NCI-H1694 treated with DMSO at 0.1 percent for 48 hours (cell line): ENCODE measurements at places on chromosomes 3 and 15.

GRCh38 chr3:51384055-51384725 is 901 bp upstream of the MANF start:
- no peak for DNase-seq

DNA sequence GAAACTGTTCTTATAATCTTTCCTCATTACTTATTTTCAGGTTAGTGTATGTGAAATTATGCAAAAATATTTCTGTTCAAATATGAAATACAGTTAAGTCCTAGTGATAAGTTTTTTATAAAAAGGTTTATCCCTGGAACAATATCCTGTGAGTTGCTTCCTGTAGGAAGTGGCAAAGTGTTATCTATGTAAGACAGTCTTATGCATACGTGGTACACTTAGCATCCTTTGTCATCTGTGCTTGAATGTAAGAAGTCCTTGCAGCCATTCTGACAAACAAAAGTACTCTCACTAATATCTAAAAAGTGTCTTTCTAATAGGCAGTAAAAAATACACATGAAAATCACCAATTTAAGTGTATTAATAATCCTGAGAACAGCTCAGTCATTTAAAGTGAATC is 372.5 kb upstream of the BCHE start:
- DNase-seq = no peak

DNA sequence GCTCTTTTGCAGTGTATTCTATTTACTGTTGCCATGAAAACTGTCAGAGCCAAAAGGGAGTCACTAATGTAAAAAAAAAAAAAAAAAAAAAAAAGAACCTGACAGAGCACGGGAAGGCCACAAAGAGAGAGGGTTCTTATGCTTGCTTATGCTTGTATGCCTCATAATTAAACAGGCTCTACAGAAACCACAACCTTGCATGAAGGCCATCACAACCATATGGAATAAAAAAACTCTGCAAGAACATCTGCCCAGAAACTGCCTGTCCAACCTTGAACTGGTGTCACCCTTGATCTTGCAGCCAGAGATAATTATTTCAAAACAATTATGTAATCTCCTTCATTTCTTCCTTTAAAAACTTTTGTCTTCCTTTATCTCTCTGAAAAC is 50.1 kb downstream of the CFAP20DC start:
- DNase-seq = peak; percentile 31

DNA sequence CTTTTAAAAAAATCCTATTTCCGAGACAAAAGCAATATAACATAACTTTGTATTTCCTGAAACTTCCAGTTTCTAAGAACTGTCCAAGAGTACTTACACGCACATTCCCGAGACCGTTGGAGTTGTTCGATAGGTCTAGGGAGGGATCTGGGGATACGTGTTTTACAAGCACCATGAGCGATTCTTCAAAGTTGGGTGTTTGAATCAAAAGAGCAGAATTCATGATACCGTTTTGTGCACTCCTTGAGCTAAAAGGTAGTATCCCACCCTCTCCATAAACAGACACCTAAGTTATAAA is 700 bp upstream of the EDEM1 start:
- no peak for DNase-seq

DNA sequence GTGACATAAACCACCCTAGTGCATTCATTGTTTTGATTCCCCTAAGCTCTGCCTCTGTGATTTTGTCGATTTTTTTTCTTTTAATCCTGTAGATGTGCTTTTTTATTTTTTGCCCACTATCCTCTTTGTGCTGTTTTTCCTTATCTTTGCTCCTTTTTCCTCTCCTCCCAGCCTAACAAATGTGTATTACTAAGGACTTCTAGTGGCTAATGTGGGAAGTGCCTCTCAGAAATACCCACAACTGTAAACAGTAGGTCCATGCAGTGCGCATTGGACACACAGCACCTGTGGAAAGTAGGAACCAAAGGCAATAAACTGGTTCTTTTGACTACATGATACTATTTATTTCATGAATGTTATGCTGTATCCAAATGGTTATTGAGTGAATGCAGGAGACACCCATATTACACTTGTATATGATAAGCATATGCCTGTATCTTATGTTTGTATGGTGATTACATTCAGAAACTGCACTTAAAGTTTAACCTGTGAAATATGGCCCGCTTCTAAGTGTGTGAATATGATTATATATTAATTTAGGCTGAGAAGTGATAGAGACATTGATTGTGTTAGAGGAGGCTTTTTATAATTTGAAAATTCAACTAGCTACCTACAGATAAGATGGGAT is 147.8 kb downstream of the PLCL2 start:
- peak; percentile 34 for DNase-seq

DNA sequence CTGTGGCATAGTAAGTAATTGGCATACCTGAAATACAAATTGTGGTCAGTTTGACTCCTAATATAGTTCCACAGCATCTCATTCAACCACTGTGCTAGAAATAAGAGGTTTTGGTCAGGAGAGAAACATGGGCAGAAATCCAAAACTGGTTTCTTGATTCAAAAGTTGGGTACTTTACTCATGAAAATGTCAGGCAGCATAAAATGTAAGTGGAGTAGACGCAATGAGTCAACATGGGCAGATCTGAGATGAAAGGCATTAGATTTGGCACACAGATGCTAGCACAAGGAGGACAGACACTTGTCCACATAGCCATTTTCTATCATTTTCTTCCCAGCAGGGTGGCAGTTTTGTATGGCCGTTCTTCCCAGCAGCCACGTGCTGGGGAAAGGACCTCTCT is 255.8 kb upstream of the CDIN1 start:
- DNase-seq = no peak

- DNase-seq = no peak
Measured at GRCh38 chr3:65314916-65315315, 627.1 kb upstream of the ADAMTS9 start.

DNA sequence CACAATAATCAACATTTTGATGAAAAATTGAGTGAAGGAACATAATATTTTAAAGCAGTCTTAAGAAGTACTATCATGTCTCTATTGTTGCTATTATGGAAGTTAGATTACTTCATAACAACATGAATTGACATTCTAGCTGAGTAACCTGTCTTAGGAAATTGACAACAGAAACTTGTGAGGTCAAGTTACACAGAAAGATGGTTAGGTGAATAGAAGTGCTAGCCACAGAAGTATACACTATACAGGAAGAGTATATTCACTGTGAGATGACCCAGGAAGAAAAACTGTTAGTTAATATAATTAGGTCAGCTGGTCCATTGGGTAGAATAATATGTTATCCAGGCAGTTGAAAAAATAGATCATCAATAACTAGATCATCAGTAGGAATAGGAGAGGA is 31.2 kb downstream of the MLF1 start:
- DNase-seq = no peak

DNA sequence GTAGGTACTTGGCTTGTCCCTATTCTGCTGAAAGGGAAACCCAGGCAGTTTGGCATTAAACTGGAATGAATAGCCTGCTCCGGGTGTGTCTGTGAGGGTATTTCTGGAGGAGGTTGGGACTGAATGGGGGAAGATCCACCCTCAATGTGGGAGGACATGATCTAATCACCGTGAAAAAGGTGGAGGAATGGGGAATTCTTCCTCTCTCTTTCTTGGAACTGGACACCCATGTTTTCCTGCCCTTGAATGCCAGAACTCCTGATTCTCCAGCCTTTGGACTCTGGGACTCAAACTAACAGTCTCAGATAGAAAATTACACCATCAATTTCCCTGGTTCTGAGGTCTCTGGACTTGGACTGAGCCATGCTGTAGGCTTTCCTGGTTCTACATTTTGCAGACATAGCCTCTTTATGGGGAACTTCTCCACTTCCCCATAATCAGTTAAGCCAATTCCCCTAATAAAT is 391.7 kb downstream of the EDEM1 start:
- no peak for DNase-seq
